Nucleus accumbens (tissue), 56 donors: ENCODE measurements at places on chromosomes 1 and 21.
A peak's percentile ranks its signal among the peaks of the same experiment; 100 is the strongest.

GRCh38 chr1:247317702-247318101 lies 14.0 kb downstream of the ZNF496 start:
- DNase-seq = no peak

- no peak for DNase-seq
These were observed 40.3 kb downstream of the KCTD3 start for GRCh38 chr1:215607412-215607811.

DNA sequence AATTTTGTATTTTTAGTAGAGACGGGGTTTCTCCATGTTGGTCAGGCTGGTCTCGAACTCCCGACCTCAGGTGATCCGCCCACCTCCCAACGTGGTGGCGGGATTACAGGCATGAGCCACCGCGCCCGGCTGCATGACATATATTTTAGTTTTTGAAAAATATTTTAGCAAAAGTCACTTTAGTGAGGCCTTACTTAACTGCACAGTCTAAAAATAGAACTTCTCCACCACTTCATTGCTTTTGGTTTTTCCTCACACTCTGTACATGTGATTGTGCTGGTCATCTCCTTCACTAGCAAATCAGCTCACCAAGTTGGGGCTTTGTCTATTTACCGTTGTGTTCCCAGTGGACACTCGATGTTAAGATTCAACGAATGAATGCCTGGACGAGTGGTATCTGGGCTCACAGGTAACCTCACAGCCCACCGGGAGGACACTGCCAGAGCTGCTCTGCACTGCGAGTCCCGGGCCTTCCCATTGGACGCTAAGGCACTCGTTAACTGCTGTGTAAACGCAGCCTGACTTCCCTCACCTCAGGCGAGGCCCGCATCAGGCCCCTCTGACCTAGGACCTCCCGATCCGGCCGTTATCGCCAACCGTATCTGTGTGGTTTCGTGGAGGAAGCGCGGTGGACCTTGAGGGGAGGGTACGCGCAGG lies 14.0 kb upstream of the ZNF692 start:
- no peak for DNase-seq

- no peak for DNase-seq
These were observed 37.3 kb downstream of the NPHP4 start for GRCh38 chr1:5954964-5955363.

DNA sequence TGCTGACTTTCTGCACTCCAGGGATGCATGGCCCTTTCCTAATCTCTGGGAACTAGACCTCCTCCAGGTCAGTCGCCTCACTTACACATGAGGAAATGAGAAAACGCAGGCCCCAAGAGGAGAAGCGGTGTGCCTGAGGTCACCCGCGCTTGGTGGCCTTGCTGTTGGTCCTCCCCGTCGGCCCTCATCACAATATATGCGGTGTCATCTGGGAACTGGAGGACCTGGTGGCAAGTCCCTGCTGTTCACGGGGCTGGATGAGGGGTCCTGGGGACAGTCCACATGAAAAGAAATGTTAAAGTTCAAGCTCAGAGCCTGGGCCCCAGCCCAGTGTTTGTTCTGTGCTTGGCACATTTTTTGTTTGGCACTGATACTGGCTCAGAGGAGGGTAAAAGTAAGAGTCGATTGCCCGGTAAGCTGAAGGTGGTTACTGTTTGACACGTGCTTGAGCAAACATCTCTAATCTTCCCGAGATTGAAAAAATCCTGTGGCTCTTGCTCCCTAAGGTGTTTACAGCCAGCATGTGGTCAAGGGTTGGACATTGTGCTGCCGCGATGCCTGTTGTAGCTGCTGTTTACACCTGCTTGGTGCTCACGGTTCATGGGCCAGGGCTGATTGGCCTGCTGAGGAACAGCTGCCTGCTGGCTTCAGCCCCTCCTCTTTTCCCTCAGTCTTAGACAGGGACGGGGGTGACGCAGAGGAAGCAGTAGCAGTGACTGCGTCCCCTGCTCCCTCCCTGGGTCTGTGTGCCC lies 5.2 kb downstream of the COQ8A start:
- no peak for DNase-seq

- DNase-seq = no peak
These were observed at the start of gene CR1 for GRCh38 chr1:207495801-207496792. Gene CR1, plus strand, starts transcription at chr1:207496157. Its CDS starts 111 bp downstream, at chr1:207496268.

- DNase-seq = no peak
These were observed 88.4 kb downstream of the ADCY10 start for GRCh38 chr1:167825419-167826079.

DNA sequence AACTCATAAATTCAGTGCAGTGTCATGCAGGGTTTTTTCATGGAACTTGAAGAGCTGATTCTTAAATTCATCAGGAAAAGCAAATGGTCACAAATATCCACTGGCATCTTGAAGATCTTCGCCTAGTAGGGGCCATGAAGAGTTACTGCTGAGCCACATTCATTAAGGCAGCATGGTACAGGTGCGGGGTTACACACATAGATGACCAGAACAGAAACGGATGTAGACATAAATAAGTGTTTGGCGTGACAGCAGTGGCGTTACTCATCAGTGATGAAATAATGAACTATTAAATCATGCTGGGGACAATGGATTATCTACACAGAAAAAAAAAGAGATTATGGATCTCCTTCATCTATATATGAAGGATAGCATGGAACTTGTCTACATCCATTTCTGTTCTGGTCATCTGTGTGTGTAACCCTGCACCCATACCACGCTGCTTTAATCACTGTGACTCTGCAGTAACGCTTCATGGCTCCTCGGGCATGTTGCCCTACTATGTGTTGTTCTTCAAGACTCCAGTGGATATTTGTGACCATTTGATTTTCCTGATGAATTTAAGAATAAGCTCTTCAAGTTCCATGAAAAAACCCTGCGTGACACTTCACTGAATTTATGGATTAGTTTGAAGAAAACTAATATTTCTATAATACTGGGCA lies 161.3 kb downstream of the GALNT2 start:
- no peak for DNase-seq

GRCh38 chr1:221559911-221560310 lies 182.0 kb downstream of the DUSP10 start:
- DNase-seq = no peak

GRCh38 chr21:41641821-41642701 lies 124.8 kb downstream of the RIPK4 start:
- DNase-seq = no peak

GRCh38 chr21:14488672-14489204 lies 57.4 kb downstream of the SAMSN1 start:
- no peak for DNase-seq

- no peak for DNase-seq
These were observed 11.3 kb upstream of the MAP10 start for GRCh38 chr1:232793944-232794343.

GRCh38 chr1:9349331-9349851 lies 56.7 kb downstream of the SPSB1 start:
- no peak for DNase-seq

DNA sequence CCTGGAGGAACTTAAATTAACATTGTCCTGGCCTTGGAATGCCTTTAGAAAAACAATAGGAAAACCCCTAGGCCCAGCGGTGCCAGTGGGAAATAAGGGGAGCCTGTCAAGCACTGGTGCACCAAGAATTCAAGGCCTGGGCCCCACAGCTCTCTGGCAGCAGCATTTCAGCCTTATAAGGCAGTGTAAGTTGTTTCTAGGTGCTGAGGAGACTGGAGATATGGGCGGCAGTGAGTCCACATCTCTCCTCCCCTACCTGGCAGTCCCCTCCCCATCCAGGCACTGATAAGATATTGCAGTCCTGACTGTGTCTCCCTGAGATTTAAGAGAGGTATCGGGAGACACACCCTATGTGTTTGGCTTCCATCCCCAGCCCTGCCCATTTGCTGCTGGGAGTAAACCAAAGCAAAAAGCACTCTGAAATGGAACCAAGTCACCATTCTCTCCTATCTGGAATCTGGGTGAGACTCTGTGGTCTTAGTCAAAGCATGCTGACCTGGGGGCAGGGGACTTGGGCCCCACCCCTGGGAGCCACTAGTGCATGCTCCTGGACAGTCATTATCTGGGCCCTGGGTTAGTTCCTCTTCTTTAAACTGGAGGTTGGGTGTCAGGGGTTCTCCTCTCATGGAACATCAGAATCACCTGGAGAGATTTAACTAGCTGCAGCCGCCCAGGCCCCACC lies 30.5 kb downstream of the DEGS1 start:
- no peak for DNase-seq

DNA sequence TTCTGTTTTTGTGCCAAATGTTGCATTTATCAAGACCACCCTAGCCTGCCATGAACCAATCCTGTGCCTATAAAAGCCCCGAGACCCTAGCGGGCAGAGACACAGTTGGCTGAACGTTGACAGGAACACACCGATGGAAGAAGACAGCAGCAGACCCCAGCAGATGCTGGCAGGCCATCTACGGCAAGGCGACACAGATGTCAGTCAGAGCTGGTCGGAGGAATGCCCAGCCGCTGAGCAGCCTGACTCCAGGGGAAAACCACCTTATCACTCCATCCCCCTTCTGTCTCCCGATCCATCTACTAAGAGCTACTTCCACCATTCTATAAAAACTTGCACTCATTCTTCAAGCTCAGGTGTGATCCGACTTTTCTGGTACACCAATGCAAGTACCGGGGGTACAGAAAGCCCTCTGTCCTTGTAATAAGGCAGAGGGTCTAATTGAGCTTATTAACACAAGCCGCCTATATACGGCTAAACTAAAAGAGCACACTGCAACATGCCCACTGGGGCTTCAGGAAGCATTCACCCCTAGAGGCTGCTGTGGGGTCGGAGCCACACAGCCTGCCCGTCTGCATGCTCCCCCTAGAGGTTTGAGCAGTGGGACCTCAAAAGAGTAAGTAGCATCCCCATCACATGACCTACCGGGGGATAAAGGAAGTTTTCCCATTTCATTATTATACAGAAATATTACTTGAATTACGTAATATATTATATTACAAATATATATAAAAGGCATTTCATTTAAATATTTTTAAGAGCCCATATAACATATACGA lies 1156.3 kb upstream of the B3GALT2 start:
- DNase-seq = no peak

- no peak for DNase-seq
These were observed 7.2 kb upstream of the PIGC start for GRCh38 chr1:172451002-172451443.

DNA sequence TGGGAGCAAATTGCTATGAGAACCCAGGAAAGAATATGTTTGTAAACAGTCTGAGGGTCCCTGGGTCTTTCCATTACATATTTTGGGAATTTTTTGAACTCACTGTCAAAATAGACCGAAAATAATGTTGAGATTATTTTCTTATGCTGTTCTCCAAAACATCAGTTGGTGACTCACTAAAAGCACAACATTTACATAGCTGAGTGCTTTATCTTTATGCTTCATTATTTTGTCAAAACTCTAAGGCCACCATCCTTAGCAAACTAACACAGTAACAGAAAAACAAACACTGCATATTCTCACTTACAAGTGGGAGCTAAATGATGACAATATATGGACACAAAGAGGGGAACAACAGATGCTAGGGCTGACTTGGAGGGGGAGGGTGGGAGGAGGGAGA lies 459.3 kb downstream of the ADGRL2 start:
- no peak for DNase-seq

GRCh38 chr1:88917321-88918025 lies 26.1 kb upstream of the GTF2B start:
- no peak for DNase-seq

DNA sequence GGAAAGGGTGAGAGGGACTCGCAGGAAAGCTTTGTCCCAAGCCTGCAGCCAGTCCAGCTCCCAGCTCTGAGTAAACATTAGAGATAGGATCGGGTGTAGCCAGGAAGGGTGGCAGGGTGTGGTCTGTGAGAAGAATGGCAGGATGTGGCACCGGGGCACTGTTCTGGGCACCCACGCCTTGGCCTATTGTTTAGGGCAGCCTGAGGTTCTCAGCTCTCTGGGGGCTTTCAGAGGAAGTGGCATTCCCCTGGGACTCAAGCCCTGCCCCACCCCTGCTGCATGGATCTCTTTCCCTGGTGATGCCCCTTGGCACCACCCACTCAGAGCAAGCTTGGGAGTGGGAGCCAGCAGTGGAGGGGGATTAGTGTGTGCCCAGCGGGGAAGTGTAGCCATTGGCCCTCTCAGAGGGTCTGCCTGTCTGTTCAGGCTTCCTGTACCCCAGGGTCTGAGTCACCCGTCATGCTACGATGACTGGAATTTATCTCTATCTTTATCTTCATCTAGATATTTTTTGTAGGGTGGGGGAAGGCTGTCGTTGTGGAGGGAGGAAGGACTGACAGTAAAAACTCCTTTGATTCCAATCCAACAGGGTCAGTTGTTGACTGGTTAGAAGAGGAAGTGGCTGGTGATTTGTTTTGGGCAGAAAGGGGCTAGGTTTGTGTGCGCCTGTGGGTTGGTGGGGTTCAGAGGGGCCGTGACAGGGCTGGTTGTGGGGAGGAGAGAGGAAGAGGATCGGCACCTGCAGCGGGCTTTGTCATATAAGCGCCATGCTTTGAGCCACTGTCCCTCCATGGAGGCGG lies 31.6 kb downstream of the SOX13 start:
- DNase-seq = no peak

GRCh38 chr1:93670141-93670540 lies 11.5 kb downstream of the BCAR3 start:
- no peak for DNase-seq

- no peak for DNase-seq
These were observed 116.5 kb upstream of the IRF2BP2 start for GRCh38 chr1:234726359-234726943.

- no peak for DNase-seq
These were observed 242.6 kb downstream of the ZNF648 start for GRCh38 chr1:181818943-181819342.

DNA sequence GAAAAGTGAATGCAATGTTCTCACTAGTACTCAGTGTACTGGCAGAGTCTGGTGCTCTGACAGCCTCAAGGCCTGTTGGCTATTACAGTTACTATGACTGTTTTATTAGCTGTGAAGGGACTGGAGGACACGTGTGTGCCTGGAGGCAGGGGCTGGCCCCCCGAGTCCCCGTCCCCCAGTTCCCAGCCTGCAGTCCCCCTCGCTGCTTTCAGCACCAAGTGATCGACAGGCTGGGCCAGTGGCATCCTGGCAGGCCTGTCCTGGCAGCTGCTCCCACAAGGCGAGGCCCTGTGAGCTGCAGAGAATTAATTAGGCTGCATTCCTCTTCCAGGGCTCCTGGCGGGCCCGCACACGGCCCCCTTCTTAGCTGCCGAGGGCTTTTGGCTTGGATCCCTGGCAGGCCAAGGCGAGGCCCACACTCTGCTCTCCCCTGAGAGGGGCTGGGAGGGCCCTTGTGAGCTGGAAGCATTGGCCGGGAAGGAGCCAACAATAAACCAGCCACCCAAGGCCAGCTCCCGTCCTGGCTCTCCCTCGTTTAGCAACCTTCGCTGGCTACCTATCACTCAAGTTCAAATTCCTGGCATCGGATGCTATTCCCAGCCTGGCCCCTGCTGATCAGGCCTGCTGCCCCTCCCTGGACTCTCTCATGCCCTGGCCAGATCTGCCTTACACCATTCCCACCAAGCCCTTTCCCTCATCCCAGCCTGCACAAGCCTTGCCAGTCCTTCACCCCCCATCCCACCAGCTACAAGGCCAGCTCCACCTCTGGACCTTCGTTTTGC lies 9.8 kb downstream of the EDN2 start:
- DNase-seq = peak; percentile 83
